ENCODE measurements at places on chromosomes 4 and X.

- DNase-seq = no peak
Observed at GRCh38 chr4:156949373-156949814, 22.2 kb downstream of the PDGFC start.

GRCh38 chrX:77962068-77962902, 7.2 kb downstream of the PGAM4 start:
- DNase-seq = no peak

GRCh38 chrX:40329616-40330015, 231.9 kb upstream of the BCOR start:
- DNase-seq = no peak

GRCh38 chr4:184402239-184402638, 72.1 kb downstream of the IRF2 start:
- no peak for DNase-seq

- no peak for DNase-seq
Observed at GRCh38 chrX:122248681-122249080, 935.4 kb upstream of the GRIA3 start.

DNA sequence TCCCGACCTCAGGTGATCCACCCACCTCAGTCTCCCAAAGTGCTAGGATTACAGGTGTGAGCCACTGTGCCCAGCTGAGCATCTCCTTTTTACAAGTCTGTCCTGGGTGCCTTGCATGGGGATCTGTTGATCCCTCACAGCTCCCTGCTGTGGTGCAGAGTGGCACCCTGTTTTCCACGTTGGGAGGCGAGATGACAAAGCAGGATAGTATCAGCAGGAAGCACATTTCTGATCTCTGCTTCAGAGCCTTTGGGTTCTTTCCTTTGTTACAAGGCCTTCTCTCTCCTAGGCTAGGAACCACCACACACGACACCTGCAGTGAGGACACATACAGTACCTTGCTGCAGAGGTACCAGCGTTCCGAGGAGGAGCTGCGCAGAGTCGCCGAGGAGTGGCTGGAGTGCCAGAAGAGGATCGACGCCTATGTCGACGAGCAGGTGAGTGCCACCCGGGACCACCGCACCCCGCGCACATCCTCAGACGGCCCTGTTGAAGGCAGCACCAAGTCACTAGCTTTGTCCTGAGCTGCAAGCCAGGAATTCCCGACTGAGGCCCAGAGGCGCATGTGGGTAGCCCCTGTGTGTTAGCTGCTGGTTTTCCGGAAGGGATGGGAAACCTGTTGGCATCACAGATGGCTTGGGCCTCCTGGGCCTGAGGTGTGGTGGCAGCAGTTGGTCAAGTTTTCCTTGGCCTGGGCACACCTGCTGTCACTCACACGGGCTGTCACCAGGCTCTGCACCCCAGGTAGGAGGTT, 109.6 kb downstream of the TNIP2 start:
- no peak for DNase-seq

DNA sequence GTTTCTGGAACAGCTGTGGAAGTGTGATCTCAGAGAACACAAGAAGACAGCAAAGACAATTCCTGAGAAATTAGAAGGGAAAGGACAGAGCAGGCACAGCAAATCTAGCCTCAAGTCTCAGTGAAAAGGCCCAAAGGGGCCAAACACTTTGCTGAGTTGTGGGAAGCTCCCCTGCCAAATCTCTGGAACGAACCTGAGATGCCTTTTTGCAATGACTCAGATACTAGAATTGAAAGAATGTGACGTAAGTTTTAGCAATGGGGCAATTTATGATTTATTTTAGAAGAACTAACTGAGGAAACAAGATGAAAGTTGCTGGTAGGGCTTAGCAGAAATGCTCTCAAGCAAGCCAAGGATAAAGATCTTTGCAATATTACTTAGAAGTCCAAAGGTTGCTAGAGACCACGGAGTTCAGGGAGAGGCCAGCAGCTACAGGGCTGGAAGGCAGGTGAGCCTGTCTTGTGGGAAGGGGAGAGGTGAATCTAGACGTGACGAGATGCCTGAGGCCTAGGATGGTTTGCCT, 92.8 kb downstream of the AMELX start:
- DNase-seq = no peak

Data from sciatic nerve (tissue), 2 donors.